Activated naive CD4-positive, alpha-beta T cell treated with anti-CD3 and anti-CD28 coated beads, Interleukin-2, amount 50 U/mL, for 72 hours (primary cell): ENCODE measurements at places on chromosomes 16 and 17. TPM values are rescaled to one million over a fixed set of nuclear protein-coding genes. Genes with fewer than 3 reads are reported as not detected.
A peak's percentile ranks its signal among the peaks of the same experiment; 100 is the strongest.

DNA sequence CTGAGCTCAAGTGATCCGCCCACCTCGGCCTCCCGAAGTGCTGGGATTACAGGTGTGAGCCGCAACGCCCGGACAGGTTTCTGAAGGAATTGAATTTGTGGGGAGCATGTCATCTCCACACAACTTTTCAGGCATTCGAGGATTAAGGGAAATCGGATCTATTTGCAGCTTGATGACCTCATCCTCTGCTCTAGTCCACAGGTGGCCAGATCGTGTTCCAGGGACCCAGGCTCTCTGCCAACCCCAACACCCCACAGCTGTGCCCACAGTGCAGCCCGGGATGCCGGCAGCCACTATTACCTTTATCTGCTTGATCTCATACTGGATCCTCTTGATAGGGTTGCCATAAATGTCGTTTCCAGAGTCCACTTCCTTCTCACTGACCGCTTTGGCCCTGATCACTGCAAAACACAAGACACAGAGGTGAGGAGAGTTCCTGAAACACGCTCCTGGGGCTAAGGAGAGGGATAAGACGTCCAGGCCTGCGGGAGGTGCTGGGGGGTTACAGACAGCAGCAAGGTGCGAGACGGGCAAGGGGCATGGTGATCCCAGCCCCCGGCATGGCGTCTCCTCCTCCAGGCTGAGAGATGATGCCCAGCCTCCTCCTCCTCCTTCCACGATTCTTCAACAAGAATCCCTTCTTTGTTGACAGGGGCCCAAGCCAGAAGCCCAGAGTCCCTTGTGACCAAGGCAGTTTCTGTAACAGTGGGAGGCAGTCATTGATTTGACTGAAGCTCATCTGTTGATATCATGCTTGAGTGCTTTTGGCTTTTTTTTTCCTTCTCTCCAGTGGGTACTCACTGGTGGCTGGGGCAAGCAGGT, 29.3 kb downstream of the CEP295NL start:
- DNase-seq: no peak

The OR3A3 gene
- total RNA-seq: not detected

DNA sequence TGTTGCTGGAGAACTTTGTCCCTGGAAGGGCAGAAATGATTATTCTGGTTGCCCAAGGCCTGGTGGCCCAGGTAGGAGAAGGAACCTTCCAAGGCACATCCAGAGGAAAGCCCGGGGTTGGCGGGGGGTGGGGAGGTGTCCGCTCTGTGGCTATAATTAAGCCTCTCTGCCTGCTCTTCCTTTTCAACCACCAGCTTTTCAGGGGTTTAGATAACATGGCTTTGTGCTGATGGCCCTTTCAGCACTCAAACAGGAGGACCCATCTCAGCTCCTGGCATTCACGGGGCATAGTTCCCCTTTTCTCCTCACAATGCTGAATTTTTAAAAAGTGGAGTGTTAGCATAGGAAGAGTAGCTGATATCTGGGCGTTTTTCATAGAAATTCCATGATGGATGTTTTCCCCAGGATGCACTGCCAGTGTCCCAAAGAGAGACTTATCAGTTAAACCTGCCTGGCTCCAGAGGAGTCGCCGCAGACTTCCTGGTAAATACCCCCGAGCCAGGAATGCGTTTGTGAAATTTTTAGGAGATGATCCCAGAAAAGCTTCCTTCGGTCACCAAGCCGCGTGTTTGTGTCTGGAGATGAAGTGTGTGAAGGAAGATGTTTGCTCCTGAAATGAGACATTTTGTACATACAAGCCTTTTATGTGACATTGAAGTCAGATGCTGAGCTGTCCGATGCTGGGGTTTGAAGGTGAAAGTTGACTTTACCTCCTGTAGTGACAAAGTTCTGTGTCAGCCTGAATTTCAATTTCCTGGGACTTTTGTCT, 188.5 kb downstream of the MSI2 start:
- no peak for DNase-seq

DNA sequence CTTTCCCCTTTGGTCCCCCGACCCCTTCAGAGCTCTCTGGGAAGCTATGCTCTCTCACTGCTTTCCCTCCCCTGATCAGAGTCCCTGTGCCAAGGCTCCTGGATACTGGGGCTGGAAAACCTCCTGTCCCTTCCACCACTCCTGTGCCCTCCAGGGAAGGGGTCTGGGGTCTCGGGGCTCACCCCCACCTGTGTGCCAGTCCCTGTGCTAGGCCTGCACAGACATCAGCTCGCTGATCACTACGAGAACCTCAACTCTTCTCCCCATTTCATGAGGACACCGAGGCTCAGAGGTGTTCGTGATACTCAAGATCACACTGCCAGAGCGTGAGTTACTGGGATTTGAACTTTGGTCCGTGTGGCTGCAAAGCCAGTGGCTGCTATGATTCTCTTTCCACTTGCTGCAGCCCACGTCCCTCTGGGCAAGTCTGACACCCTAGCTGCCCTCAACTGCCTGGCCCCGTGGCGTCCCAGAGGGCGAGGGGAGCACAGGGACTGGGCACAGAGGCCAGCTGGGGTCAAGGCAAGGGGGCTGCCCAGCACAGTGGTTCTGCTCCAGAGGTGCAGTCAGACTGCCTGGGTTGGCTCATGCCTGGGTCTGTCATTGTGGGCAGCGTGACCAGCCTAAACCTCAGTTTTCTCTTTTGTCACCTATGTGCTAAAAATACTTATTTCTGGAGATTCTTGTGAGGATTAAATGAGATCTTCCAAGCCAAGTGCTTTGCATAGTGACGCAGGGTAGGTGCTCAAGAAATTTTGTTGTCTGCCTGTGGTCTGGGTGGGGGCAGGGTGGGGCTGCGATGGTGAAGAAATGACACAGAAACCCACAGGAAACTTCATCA, 43.8 kb upstream of the TOB1 start:
- no peak for DNase-seq

The ZNF75A gene
- total RNA-seq: 7.4 TPM

The CD68 gene
- 12.7 TPM for total RNA-seq

- no peak for DNase-seq
Observed at GRCh38 chr17:47644324-47644723, 5.4 kb upstream of the KPNB1 start.

DNA sequence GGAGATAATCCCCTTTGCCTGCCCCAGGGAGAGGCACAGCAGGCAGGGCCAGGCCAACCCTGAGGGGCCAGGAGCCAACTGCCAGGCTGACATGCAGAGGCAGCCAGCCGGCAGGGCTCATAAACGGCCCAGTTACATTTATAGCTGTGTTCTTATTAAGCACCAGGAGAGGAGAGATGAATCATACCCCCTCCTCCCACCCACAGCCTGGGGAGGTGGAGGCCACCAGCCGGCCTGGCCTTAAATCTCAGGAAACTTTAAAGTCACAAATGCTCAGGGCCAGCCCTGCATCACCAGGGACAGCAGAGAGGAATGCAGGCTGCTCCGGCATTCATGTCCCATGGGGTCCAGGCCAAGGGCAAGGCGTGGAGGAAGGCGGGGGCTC, 177.2 kb downstream of the TMEM132E start:
- DNase-seq: no peak

GRCh38 chr17:68903286-68903685, 51.9 kb downstream of the ABCA8 start:
- no peak for DNase-seq

The RNF135 gene
- total RNA-seq: 3.7 TPM

GRCh38 chr16:89002851-89003830, 26.1 kb upstream of the CBFA2T3 start:
- no peak for DNase-seq

DNA sequence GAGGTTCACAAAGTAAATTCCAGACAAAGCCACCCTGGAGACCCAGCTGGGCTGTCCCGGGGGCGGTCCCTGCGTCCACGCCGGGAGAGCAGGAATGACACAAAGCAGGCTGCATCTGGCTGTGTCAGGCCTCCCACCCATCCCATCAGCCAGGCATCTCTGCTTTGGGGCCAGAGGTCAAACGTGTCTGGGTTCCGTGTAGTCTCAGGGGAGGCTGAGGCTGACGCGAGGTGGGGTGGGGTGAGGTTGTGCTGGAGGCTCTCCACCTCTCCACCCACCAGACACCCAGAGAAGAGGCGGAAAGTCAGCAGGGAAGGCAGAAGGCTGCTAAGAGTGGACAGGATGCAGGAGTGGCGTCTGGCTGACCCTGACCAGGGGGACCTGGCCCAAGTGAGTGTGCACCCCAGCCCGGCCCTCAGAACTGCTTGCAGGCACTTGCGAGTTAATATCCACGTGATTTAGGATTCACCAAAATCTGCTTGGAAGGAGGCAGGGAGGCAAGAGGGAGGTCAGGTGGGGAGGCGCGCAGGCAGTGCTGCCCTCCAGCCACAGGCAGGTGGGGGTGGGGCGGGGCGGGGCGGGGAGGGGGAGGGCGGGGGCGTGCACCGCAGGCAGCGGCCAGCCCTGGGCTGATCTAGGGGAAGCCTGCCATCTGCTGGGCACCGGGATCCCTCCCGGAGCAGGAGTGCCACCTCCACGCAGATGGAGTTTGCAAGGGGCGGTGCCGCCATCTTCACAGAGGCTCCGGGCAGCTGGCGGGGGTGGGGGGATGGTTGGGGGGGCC, 44.3 kb downstream of the TBC1D16 start:
- DNase-seq: peak; percentile 79

The C16orf92 gene
- total RNA-seq: not detected

The ARHGDIG gene
- total RNA-seq: not detected

The ATP2C2 gene
- total RNA-seq: not detected

DNA sequence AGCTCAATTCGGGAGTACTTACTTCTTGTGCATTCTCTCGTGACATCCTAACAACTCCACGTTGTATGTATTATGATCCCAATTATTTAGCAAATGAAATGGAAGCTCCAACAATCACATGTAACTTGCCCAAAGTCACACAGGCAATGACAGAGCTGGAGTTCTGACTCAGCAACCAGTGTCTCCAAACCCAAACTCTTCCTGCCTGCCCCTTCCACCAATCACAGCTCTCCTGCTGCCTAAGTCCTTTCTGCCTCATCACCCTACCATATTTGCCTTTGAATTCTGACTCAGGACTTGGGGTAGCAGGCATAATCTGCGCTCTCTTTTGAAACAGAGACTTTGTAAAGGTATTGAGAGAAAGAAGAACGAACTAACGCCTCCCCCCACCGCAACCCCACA, 245.2 kb upstream of the MAF start:
- DNase-seq: no peak

The NPEPPS gene
- 185 TPM for total RNA-seq

- DNase-seq: no peak
Observed at GRCh38 chr17:57195785-57196460, 60.4 kb upstream of the MSI2 start.

GRCh38 chr16:64857411-64857810, 264.5 kb downstream of the CDH11 start:
- no peak for DNase-seq

DNA sequence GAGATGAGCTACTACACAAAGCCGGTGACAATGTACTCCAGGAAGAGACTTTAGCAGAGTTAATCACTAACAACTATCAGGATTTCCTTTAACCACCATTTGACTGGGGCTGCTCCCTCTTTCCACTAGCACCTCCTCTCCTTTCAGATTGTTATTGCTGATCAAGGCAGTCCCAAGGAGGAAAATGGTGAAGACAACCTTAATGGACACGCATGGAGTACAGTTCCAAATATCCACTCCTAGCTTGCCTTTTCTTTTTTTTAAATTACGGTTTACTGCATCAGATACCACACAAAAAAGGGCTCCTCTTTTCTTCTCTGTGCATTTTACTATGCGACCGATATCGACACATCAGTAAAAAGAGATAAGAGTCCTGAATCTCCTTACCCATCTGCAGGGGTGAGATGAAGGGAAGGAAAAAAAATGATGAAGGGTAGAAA, 30.9 kb downstream of the FAM222B start:
- DNase-seq: peak; percentile 14

DNA sequence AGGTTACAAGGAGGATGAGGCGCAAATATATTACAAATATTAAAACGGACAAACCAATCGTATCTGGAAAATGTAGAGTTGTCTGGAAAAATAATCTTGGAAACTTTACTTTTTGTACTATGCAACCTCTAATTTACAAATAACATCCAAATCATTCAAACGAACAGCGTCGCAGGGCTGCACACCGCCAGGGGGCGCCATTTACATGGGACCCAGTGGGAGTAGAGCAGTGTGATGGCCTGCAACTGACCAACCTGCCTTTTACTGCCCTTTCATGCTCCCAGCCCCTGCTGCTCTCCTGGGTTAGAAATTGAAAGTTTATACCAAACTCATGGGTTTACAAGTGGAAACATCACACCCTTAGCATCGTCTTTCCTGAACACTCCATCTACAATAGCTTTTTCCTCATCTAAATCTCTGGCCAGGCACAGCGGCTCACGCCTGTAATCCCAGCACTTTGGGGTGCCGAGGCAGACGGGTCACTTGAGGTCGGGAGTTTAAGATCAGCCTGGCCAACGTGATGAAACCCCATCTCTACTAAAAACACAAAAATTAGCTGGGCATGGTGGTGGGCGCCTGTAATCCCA, 10.0 kb downstream of the PITPNC1 start:
- peak; percentile 68 for DNase-seq

GRCh38 chr16:57916735-57917438, 54.0 kb downstream of the CNGB1 start:
- DNase-seq: no peak

The CISD3 gene
- 32.7 TPM for total RNA-seq

DNA sequence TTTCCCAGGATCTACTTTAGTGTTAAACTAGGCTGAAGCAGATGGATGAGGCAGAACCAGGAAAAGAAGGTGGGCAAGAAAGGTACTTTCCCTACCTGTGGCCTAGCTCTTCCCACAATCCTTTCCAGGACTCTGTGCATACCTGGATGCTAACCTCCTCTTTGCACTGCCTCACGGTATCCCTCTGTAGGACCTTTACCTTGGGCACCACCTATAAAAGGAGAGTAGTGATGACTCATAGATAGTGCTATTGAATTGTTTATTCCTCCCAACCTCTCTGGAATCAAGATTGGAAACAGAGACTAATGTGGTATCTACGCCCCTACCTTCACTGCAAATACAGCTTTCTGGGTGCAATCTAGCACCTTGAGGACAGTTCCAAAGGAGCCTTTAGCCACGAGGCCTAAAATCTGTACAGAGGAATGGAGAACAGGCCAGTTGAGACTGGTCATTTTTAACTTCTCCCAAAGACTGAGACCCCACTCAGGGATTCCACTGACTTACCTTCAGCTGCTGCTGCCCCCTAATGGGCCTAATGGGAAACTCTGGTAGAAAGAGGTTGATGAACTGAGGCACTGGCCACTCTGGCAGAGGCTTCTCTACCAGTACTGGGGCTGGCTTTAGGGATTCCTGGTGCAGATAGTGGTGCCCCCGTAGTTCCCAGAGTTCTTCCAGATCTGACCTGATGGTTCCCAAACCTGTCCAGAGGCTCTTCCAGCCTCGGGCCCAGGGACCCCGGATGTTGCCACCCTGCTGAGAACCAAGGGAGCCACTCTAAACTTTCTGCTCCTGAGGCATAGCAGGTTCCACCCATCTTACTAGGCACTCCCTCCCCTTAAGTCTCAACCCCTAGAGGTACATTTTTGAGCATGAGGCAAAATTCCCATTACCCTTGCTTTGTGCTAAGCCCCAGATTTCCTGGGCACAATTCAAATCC, 781 bp downstream of the RSKR start:
- peak; percentile 21 for DNase-seq

DNA sequence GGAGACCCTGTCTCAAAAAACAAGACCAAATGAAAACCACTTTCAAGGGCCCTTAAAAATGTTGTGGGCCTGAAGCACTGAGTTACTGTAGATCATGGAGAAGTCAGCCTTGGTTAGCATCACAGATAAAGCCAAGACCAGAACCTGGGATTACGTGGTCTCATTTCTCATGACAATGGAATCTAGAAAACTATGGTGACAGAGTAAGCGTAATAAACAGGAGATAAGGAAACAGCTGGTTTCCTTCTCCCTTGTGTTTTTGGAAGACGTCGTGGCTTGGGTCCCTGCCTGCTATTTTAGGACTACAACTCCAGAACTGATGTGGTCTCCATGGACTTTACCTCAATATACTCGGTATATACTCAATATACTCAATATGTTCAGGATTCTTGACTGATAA, 180.7 kb upstream of the ZFHX3 start:
- DNase-seq: no peak

The IGF2BP1 gene
- total RNA-seq: not detected
